Muscle of leg (tissue), 16 donors: ENCODE measurements at places on chromosomes 4 and X.

DNA sequence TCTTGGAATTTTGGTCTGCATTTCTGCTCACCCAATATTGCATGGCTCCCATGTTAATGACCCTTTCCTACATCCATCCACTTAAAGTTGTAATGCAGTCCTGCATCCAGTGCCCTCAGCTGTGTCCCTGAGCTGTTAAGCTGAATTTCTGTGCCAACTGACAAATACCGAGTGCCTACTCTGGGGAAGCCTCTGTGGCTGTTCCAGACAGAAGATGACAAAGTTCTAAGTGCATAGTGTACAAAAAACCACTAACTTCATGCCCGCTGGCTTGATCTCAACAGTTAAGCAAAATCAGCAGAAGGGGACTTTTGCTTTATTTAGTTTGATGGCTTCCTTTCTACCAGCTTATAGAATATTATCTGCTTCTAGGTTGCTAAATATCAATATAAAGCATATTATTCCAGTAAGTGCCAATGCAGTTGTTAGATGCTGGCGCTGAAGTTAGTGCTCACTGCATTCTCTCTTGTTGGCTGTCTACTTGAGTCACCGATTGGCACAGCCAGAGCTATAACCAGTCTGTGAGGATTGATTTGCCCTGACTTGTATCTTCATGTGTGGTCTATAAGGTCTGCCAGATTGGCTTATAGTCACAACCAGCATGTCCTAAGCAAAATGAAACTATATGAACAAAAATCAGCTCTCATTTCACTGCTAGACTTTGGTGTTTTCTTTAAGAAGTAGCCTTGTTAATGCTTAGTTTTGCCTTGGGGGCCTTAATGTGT lies 98.9 kb downstream of the KLHL8 start:
- peak; percentile 29 for DNase-seq
- H3K4me1 ChIP-seq, result peaks cover 12% of the 10 kb centered on the region
- H3K27ac ChIP-seq, result no peak overlapping the region
- H3K36me3 ChIP-seq, result peaks cover 13% of the 10 kb centered on the region

DNA sequence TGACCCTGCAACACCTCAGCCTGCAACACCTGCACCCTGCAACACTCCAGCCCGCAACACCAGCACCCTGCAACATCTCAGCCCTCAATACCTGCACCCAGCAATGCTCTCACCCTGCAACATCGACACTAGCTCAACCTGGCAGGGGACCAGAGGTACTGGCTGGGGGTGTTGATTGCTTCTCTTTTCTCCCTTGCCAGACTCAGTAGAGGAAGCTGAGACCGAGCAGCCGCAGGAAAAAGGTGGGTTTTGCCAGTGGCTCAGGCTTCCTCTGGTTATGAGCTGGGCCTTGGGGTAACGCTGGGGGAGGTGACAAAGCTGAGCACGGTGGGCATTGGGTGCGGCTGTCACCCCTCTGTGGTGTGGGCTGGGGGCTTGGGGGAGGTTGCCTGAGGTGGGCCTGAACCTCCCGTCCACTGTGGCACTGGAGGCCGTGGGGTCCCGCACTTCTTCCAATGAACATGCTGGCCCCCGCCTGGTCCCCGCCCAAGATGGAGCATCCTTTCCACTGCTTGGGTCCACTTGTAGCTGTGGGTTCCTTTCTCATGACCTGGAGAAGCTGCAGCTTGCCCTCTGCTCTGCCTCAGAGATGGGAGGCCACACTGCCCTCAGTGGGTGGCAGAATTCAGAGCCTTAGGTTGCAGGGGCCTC lies 26.0 kb downstream of the SH3TC1 start:
- no peaks in the 10 kb centered on the region for H3K36me3 ChIP-seq
- peaks cover 37% of the 10 kb centered on the region for H3K4me1 ChIP-seq
- H3K27me3 ChIP-seq, result no peaks in the 10 kb centered on the region
- no peak for DNase-seq
- no peak overlapping the region for H3K27ac ChIP-seq

DNA sequence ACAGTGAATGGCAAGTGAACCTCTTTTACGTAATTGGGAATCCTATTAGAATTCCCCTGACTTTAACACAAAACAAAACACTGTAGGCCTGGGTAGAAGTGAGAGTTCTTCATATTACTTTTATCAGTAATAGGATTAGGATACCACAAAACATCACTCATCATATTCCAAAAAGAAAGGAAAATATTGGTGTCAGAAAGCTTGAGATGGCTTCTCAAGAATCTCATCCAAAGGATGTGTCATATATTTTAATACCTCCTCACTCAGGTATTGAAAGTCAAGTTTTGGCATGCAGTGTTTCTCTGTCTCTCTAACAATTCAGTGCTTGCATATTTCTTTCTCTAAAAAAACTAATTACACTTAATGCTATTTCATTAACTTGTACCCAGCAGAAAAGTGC lies 173.2 kb downstream of the PDGFC start:
- no peaks in the 10 kb centered on the region for H3K4me1 ChIP-seq
- DNase-seq, result no peak
- H3K27me3 ChIP-seq, result no peaks in the 10 kb centered on the region
- no peak overlapping the region for H3K4me3 ChIP-seq
- H3K27ac ChIP-seq, result no peak overlapping the region

- H3K36me3 ChIP-seq, result no peaks in the 10 kb centered on the region
- no peaks in the 10 kb centered on the region for H3K27me3 ChIP-seq
- no peak overlapping the region for H3K27ac ChIP-seq
- no peak overlapping the region for H3K4me3 ChIP-seq
- no peak for DNase-seq
Measured at GRCh38 chr4:11412211-11412610, 16.5 kb downstream of the HS3ST1 start.

GRCh38 chrX:71184803-71185495 lies 38.1 kb upstream of the GJB1 start:
- H3K36me3 ChIP-seq, result no peaks in the 10 kb centered on the region
- no peak overlapping the region for H3K27ac ChIP-seq
- H3K4me1 ChIP-seq, result peaks cover 10% of the 10 kb centered on the region
- no peak overlapping the region for H3K4me3 ChIP-seq
- no peaks in the 10 kb centered on the region for H3K27me3 ChIP-seq

DNA sequence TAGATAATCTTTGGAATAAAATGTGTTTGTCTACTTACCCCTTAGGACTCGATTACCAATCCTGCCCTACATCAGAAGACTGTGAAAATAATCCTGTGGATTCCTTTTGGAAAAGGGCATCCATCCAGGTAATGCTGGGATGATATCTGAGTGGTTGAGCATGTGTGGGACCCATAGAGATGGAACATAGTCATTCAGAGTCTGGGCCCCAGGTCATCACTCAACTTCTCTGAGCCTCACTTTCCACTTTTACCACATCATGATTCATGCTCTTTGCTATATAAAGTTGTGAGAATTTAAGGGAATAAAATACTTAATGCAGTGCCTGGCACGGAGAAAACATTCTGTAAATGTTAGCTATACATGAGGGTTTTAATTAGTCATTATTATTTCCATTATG lies 8.9 kb downstream of the BST1 start:
- no peaks in the 10 kb centered on the region for H3K36me3 ChIP-seq
- no peak for DNase-seq
- H3K4me3 ChIP-seq, result no peak overlapping the region
- no peaks in the 10 kb centered on the region for H3K27me3 ChIP-seq
- H3K4me1 ChIP-seq, result peaks cover 2% of the 10 kb centered on the region

- no peaks in the 10 kb centered on the region for H3K4me1 ChIP-seq
- no peak overlapping the region for H3K27ac ChIP-seq
- H3K4me3 ChIP-seq, result no peak overlapping the region
- DNase-seq, result no peak
- peaks cover 46% of the 10 kb centered on the region for H3K27me3 ChIP-seq
Measured at GRCh38 chrX:153992180-153992579, 19.6 kb downstream of the TMEM187 start.

DNA sequence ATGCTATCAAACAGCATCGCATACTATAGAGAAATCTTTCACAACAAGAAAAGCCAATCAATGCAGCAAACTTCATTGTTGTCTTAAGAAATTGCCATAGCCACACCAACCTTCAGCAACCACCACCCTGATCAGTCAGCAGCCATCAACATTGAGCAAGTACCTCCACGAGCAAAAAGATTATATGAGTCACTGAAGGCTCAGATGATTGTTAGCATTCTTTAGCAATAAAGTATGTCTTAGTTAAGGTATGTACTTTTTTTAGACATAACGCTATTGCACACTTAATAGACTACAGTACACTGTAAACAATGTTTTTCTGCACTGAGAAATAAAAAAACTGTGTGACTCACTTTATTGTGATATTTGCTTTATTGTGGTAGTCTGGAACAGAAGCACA lies 37.8 kb upstream of the FUNDC1 start:
- no peak overlapping the region for H3K4me3 ChIP-seq
- H3K4me1 ChIP-seq, result no peaks in the 10 kb centered on the region
- H3K36me3 ChIP-seq, result no peaks in the 10 kb centered on the region
- H3K27me3 ChIP-seq, result no peaks in the 10 kb centered on the region
- DNase-seq, result no peak
- no peak overlapping the region for H3K27ac ChIP-seq

DNA sequence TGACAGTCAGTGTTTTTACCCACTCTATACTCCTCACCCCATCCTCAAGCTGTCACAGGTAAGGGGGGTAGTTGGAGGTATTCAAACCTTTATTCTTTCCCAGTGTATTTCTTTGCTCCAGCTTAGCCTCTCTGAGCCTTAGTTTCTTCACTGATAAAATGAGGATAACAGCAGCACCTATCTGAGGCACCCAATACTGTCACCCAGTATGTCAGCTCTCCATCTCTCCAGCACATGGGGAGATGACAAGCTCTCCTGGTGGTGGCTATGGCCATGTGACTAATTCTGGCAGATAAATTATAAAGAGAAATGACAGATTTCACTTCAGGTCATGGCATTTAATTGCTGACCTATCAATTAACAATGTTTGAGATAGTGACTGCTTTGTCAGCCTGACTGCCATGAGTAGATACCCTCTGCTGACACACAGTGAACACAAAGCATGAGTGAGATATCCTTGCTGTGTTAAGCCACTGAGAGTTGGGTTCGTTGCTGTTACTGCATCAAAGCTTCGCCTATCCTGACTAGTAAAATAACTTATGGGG lies 176.4 kb upstream of the TBC1D9 start:
- peaks cover 11% of the 10 kb centered on the region for H3K4me1 ChIP-seq
- no peak for DNase-seq
- H3K27ac ChIP-seq, result no peak overlapping the region
- H3K27me3 ChIP-seq, result no peaks in the 10 kb centered on the region

- DNase-seq, result no peak
- H3K27me3 ChIP-seq, result peaks cover 35% of the 10 kb centered on the region
- no peak overlapping the region for H3K4me3 ChIP-seq
- H3K27ac ChIP-seq, result no peak overlapping the region
- peaks cover 21% of the 10 kb centered on the region for H3K4me1 ChIP-seq
- H3K36me3 ChIP-seq, result no peaks in the 10 kb centered on the region
Measured at GRCh38 chr4:56657128-56657527, 24.0 kb downstream of the HOPX start.

GRCh38 chr4:138090918-138091676 lies 151.1 kb downstream of the SLC7A11 start:
- H3K27ac ChIP-seq, result no peak overlapping the region
- H3K27me3 ChIP-seq, result no peaks in the 10 kb centered on the region
- DNase-seq, result no peak
- no peak overlapping the region for H3K4me3 ChIP-seq
- H3K4me1 ChIP-seq, result peaks cover 11% of the 10 kb centered on the region
- H3K36me3 ChIP-seq, result no peaks in the 10 kb centered on the region

DNA sequence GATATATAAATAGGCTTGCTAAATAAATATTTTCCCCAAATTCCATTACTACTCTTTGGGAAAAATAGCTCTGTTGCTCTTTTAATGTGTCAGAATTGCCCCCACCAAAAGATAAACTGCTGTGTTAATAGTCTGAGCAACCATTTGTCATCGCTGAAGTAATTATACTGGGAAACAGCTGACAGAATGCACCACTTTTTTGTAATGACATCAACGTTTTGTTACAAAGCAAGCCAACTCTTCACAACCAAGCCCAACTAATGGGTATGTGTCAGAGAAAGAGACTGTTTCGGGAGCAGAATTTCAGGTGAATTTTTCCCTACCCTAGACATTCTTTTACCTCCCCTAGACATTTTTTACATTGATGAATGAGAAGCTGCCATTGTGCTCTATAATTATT lies 405.0 kb upstream of the MAGEB18 start:
- H3K36me3 ChIP-seq, result no peaks in the 10 kb centered on the region
- no peaks in the 10 kb centered on the region for H3K4me1 ChIP-seq
- H3K27ac ChIP-seq, result no peak overlapping the region
- DNase-seq, result no peak
- H3K4me3 ChIP-seq, result no peak overlapping the region

DNA sequence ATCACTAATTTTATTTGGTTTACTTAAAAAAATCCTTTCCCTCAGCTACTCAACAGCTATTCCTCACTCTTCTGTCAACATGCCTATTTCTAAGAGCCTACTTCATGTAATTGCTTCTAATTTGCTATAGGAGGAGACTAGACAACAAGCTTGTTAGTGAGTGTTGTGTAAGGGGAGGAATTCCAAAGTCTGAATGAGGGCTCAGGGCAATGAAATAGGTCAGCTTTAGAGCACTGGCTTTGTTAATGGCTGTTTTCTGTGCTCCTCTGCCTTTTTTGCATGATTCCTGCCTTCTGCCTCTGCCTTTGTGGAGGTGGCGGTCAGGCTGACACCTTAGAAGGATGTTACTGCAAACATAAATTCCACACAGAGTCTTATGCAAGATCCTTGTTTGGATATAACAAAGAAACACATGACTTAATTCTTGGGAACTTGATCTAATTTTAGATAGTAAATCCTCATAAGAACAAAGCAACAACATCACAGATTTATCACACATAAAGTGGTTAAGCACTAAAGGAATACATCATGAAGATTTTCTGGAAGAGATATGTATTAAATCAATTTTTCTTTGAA lies 15.0 kb upstream of the PAGE1 start:
- H3K27ac ChIP-seq, result no peak overlapping the region
- H3K4me3 ChIP-seq, result no peak overlapping the region
- peaks cover 22% of the 10 kb centered on the region for H3K27me3 ChIP-seq

DNA sequence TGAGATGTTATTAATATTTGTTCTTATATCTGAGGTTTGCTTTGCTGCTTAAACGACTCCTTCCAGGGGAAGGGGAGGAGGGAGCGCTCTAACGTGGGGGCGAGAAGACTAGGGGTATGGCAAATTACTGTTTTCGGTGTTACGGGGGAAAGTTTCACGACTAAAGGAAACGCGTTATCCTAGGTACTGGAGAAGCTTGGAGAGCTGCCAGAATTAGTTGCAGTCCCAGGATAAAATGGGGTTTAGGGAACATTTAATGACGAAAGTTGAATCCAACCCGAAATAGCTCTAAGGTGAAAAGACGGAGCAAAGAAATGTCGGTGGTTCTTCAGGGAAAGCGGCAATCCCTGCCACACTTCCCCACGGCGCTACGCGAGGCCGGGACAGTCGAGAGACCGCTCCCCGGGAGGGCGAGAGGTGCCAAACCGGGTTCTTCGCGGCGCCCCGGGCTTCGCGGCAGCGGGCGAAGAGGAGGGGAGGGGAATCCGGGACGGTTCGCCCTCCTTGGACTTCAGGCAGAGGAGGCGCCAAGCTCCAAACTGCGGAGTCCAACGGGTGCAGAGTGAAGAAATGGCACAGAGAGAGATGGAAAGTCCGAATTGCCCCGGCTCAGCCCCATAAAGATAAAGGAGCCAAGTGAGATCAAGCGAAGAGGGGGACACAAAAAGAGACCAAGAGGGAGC lies 724 bp downstream of the THOC2 start:
- H3K4me1 ChIP-seq, result peaks cover 4% of the 10 kb centered on the region
- peak; percentile 26 for DNase-seq
- no peaks in the 10 kb centered on the region for H3K36me3 ChIP-seq
- peak overlapping the region; percentile 91 for H3K27ac ChIP-seq
